Esophagus squamous epithelium (tissue), 5 donors: ENCODE measurements at places on chromosomes 2 and 18. TPM values are rescaled to one million over a fixed set of nuclear protein-coding genes. Genes with fewer than 3 reads are reported as not detected.

The CEBPZ gene
- 35.3 TPM for total RNA-seq

The CAVIN2 gene
- 50.7 TPM for total RNA-seq

- DNase-seq: no peak
- H3K36me3 ChIP-seq: no peaks in the 10 kb centered on the region
- no peaks in the 10 kb centered on the region for H3K27me3 ChIP-seq
These were observed 112.5 kb downstream of the AP1S3 start for GRCh38 chr2:223724861-223725260.

GRCh38 chr2:140597836-140598235, 1533.0 kb downstream of the LRP1B start:
- no peaks in the 10 kb centered on the region for H3K27me3 ChIP-seq
- no peaks in the 10 kb centered on the region for H3K4me1 ChIP-seq
- no peaks in the 10 kb centered on the region for H3K36me3 ChIP-seq
- no peak overlapping the region for H3K27ac ChIP-seq

- peaks cover 100% of the 10 kb centered on the region for H3K27me3 ChIP-seq
- no peak overlapping the region for H3K27ac ChIP-seq
- peaks cover 24% of the 10 kb centered on the region for H3K4me1 ChIP-seq
- DNase-seq: no peak
These were observed 13.4 kb upstream of the PAX3 start for GRCh38 chr2:222311978-222312738.

DNA sequence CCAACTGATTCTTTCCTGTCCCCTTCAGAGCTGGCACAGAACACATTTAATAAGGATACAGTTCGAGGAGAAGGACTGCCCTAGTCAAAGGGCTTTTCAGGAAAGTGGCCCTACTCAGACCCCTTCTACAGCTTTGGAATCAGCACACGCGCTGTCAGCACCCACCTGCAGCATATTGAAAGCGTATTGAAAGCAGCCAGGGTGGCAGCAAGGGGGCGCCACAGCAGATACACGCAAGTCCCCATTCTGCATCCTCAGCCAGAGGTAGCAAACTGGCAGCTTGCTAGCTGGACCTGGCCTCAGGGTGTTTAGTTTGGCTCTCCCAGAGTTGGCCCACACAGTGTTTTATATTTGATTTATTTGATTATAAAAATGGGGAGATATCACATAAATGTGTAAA, 101.0 kb upstream of the NT5C1B start:
- no peak for DNase-seq
- H3K27me3 ChIP-seq: no peaks in the 10 kb centered on the region
- H3K4me3 ChIP-seq: no peak overlapping the region
- H3K27ac ChIP-seq: no peak overlapping the region
- H3K4me1 ChIP-seq: no peaks in the 10 kb centered on the region

- peaks cover 5% of the 10 kb centered on the region for H3K4me1 ChIP-seq
- DNase-seq: no peak
- H3K36me3 ChIP-seq: no peaks in the 10 kb centered on the region
- no peaks in the 10 kb centered on the region for H3K27me3 ChIP-seq
- H3K4me3 ChIP-seq: no peak overlapping the region
- H3K27ac ChIP-seq: no peak overlapping the region
These were observed 50.7 kb downstream of the METTL8 start for GRCh38 chr2:171383134-171383533.

- no peak for DNase-seq
- no peak overlapping the region for H3K27ac ChIP-seq
These were observed 75.8 kb downstream of the DGKD start for GRCh38 chr2:233430081-233430480.
